Stimulated activated CD4-positive, alpha-beta T cell treated with anti-CD3 and anti-CD28 coated beads, Interleukin-15, amount 100 ng/mL, for 48 hours (primary cell): ENCODE measurements at places on chromosomes 5 and 9.

DNA sequence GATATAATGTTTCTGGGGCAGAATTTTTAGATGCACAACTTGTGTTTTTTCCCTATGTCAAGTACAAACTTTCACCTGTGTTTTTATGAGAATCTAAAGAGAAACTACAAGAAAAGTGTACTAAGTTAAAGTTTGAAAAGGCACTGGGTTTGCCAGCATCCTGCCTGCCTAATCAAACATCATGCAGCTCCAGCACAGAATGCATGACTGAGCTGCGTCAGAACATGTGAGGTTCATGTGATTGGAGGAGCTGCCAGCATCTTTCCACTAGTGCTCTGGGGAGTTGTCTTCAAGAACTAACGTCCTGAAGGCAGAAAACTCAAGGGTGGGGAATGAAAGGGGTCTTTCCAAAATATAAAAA, 46.1 kb upstream of the RIC1 start:
- DNase-seq = no peak

DNA sequence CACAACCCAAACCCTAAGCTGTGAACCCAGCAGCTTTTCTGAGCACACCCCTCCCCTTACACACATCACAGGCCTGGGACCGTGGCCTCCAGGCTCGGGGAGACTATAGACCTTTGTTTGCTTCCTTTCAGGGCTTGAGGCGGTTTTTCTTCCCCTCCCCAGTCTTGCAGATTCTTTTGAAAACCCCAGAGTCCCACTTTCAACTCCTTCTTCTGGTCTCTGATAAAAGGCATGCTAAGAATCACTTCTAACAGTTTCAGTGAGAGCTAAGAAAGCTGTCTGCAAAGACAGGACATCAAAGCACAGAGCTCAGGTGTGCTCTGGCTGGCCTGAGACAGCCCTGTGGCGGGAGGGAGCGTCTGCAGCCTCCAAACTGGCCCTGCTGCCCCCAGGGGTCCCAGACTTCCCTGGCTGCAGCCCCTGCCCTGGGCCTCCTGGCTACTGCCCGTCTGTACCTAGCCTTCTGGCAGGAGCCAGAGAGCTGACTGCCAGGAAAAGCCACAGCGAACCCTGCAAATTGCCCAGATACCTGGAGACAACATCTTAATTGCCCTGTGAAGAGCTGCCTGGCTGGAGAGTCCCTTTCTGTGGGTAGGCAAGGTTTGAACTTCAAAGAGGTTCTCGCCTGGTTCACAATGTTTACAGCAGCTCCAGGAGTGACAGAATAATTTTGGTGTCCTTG, 138.9 kb downstream of the GADD45G start:
- DNase-seq = no peak

DNA sequence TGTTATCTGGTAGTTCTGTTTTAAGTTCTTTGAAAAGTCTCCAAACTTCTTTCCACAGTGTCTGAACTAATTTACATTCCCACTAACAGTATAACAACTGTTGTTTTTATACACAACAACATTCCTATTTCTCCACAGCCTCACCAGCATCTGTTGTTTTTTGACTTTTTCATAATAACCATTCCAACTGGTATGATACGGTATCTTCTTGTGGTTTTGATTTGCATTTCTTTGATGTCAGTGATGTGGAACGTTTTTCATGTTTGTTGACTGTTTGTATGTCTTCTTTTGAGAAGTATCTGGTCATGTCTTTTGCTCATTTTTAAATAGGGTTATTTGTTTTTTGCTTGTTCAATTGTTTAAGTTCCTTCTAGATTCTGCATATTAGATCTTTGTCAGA, 12.6 kb upstream of the GRAMD2B start:
- no peak for DNase-seq

DNA sequence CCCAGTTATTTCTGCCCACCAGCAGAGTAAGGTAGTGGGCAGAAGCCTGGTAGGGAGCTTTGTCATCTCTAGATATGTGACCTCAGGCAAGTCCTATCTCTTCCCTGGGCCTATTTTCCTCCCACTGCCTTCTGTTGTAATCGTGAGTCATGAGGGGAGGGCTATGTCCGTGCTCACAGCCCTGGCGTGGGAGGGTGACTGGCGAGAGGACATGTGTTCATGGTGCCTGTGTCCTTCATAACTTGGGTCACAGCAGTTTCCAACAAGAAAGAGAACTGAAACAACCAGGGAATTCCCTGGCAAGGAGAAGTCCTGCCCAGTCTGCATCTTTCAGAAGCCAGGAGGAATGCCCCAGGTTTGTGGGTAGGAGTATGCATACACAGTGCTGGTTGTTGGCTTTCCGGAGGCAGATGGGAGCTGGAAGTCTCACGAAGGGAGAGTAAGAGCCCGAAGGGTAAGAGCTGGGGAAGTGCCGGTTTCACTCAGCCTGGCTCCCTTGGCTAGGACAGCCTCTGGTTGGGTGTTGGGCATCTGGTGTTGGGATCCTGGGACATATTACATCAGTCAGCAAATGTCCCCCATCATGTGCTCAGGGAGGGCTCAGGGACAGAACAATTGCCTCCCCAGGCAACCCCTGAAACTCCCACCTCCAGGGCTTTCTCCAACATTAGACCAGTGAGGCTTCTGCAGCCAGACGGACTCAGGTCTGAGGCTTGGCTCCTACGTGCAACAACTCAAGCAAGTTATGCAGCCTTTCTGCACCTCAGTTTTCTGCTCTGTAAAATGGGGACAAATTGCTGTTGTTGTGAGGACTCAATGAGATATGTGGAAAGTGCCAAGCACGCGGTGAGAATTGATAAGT, 4.3 kb upstream of the TIFAB start:
- DNase-seq = peak; percentile 12

DNA sequence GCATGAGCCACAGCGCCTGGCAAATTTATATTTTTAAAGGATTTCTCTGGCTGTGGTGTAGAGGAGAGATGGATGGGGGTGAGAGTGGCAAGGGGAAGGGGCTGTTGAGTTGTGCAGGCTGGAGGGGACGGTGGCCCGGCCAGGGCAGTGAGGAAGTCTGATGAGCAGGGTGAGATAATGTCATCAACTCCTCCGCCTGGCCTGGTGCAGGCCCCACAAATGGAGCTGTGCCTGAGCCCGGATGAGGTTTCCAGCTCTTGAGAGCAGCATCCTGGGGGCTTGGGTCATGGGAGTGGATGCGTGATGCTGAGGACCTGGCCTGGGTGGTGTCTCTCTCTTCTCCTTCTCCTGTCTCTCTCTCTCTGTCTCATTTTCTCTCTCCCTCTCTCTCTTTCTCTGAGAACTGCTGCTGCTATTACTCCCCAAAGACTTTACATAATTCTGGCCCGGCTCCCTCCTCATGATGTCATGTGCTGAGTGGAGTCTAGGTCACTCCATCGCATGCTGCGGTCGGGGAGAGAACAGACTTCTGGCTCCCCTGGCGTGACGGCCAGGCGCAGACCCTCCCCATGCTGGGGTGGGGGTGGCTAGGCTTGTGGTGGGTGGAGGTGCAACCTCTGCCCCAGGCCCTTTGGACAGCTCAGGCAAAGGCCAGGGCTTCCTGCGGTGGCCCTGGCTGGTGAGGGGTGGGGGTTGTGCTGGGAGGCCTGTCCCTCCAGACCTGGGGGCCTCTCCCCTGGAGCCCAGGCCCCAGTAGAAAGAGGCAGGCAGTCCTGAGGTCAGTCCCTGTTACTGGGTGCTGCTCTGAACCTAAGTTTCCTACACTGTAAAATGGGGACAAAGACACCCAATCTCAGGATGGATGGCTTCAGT, 26.4 kb downstream of the FGF18 start:
- no peak for DNase-seq

GRCh38 chr5:76622973-76623596, at the start of gene F2RL2:
TSS of gene F2RL2 (minus strand) at chr5:76623403. CDS start at chr5:76623230, 173 bp downstream.
- DNase-seq = no peak
